Nucleus accumbens (tissue), 56 donors: ENCODE measurements at places on chromosomes 7 and 10.

DNA sequence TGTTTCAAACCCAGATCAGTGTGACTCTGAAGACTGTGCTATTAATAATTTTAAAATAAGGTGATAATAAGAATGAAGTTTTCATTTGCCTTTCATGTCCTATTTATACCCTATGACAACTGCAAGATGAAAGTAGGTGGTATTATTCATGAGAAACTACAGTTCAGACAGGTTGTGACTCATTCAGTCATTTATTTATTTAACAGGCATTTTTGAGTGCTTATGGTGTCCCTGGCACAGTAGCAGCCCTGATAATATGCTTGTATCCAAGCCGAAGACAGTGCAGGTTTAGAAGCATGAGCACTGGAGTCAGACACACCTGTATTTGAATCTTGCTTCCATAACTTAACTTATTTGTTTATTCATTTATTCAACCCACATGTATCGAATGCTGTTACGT lies 87.1 kb downstream of the FZD1 start:
- no peak for DNase-seq

GRCh38 chr7:137642472-137642871 lies 204.3 kb downstream of the DGKI start:
- DNase-seq: no peak

- no peak for DNase-seq
Observed at GRCh38 chr10:29545122-29545521, 89.6 kb downstream of the SVIL start.

GRCh38 chr7:33744293-33745075 lies 160.9 kb upstream of the BMPER start:
- DNase-seq: no peak

DNA sequence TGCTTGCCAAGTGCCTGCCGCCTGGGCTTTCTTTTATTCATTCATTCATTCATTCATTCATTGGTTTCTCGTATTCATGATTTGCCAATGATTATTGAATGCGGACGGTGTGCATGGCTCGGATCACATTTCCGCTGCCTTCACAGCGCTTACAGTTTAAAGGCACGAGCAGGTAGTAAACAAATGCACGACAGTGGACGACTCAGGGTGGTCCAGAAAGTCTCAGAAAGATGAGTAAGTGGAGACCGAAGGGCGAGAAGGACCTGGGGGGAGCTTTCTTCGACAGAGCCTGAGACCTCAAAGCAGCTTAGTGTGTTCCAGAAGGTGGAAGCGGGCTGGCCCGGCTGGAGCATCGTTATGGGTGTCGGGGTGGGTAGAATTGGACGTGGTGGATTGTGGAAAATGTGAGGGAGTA lies 506 bp downstream of the MCM10 start:
- DNase-seq: no peak

GRCh38 chr10:5532618-5533097 lies 7.9 kb downstream of the CALML3 start:
- no peak for DNase-seq

DNA sequence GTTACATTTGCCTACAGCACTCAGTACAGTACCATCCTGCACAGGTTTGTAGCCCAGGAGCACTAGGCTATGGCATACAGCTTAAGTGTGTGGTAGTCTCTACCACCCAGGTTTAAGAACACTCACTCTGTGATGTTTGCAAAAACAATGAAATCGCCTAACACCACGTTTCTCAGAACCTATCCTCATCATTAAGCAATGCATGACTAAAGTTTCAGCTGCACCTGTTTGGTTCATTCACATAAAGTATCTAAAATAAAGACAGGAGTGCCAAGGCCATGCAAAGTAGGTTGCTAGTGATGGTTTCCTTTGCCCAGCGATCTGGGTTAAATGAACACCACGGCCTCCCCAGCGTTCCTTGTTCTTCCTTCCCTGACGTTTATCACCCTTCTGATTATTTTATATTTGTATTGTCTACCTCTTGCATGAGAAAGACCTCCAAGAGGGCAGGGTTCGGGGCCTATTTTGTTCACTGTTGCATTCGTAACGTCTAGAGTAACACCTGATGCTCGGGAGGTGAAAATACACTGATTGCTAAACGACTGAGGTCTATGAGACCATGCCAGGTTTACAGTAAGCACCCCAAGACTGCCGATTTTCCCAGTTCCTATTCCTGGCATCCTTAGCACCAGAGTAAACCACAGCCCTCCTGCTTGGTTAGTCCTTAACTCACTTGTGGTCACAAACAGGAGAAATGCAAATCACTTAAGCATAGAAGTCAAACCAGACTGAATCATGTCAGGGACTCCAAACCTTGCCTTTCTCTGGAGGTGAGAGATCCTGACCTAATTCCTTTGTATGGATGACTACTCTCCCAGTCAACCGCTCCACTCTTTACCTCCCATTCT lies 204.1 kb upstream of the NFE2L3 start:
- DNase-seq: no peak

- DNase-seq: no peak
Observed at GRCh38 chr7:29352041-29352440, 157.5 kb downstream of the CHN2 start.
